ENCODE measurements at places on chromosomes 16 and 17.

GRCh38 chr16:81708266-81709015 is 70.7 kb upstream of the PLCG2 start:
- no peak for DNase-seq

GRCh38 chr17:39209317-39210092 is 9.4 kb downstream of the RPL19 start:
- no peak for DNase-seq

DNA sequence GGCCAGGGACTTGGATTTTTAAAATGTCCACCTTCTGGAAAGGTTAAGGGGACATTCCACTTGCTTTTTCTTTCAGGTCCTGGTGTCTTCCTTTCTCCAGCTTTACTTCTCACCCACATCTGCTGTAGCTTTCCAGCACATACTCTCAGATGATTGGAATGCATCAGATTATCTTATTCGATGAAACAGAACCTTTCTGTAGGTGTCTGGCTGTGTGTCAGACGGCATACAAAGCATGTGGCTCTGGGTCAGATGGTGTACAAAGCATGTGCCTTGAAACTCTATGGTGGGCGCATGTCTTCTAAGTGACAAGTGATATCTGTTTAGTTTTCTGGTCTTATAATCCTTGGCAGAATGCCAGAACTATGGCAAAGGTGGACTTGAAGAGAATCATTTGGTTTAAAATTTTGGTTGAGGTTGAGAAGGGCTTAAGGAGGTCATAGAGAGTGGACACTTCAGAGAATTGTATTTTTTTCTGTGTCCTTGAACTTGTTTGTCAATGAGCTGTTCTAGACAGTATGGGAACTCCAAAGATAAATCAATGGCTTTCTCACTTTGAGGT is 125.3 kb downstream of the FTO start:
- DNase-seq: no peak

GRCh38 chr16:30637944-30638343 is 12.8 kb upstream of the PRR14 start:
- no peak for DNase-seq

GRCh38 chr17:797236-797840 is 15.2 kb downstream of the MRM3 start:
- no peak for DNase-seq

DNA sequence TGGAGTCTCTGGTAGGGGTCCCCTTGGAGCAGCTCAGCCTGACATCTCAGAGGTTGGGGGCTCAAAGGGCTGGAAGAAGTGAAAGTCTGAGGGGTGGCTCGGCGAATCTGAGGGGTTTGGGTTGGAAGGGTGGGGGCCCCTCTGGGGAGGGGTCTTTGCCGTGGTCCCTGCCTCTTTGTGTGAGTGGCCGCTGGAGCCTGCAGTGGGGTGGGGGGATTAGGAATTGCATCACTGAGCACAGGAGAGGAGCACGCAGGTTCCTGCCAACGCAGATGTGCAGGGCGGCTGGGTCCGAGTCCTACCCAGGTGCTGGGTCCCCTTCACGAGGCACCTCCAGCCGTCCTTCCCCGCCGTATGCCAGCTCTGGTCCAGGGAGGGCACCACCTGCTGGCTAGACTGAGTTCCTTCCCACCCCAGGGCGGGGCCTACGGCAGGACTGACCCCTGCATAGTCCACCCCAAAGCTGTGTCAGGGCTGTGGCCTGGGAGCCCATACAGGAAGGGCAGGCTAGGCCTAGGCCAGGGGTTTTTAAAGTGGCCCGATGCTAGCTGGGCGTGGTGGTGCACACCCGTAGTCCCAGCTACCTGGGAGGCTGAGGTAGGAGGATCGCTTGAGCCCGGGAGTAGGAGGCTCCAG is 9.9 kb downstream of the FMNL1 start:
- DNase-seq: no peak

GRCh38 chr17:14940938-14941265 is 324.2 kb downstream of the PMP22 start:
- no peak for DNase-seq

DNA sequence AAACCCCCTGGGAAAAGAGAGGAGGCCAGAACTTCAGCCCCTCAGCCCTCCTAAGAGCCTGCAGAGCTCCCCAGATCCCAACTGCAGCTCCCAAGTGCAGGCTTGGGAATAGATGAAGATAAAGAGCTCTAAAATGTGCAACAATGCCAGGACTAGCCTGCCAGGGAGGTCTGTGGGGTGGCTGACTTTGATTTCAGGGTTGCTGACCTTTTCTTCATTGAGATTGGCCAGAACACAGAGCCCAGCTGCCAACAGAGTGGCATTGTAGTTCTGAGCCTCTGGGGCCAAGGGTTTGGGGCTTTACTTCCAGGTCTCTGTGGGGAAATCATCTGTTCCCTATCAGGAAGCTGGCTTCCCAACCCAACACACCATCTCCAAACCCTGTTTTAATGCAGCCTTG is 120.6 kb downstream of the COPRS start:
- no peak for DNase-seq

DNA sequence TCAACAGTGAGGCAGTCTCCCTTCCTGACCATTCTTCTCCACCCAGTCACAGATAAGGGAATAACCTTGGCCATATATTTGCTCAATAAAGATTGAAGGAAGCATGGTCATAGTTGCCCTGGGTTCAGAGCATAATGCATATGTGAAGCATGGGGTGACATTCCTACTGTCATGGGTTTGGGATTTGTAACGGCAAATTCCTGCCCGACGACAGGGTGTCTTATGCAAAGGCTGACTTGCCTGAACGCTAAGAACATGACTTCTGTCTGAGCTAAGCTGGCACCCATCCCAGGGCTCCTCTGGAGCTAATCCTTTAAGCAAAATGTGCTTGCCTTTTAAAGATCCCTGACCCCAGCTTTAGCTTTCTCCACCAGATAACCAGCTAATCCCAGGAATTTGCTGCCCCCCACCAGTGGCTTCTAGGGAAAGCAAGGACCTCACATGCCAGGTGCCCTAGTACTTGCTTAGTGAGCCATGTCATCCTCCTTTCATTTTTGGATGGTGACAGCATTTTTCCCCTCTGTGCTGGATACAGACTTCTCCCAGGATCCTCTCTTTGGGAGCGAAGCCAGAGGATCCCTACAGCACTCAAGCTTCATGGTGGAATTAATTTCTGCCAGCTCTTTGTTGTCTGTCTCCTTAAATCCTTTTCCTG is 11.7 kb downstream of the SLC7A6OS start:
- peak; percentile 46 for DNase-seq

DNA sequence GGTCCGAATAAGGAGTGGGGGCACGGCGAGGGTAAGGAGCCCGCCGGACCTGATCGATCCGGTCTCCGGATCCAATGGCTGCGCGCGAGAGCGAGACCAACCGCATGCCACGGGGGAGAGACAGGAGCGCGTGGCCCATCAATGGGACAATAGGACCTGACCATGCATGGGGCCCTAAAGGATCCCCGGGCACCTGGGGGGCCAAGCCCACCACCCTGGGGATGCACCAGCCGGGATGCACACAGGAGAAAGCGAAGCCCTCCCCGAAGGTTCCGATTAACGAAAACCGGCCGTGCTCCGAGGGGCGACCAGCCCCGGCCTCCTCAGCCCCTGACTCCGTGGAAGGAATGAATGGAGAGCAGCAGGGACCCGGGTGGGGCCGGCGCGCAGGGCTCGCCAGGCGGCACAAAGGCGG is 525 bp downstream of the JPT1 start:
- no peak for DNase-seq

DNA sequence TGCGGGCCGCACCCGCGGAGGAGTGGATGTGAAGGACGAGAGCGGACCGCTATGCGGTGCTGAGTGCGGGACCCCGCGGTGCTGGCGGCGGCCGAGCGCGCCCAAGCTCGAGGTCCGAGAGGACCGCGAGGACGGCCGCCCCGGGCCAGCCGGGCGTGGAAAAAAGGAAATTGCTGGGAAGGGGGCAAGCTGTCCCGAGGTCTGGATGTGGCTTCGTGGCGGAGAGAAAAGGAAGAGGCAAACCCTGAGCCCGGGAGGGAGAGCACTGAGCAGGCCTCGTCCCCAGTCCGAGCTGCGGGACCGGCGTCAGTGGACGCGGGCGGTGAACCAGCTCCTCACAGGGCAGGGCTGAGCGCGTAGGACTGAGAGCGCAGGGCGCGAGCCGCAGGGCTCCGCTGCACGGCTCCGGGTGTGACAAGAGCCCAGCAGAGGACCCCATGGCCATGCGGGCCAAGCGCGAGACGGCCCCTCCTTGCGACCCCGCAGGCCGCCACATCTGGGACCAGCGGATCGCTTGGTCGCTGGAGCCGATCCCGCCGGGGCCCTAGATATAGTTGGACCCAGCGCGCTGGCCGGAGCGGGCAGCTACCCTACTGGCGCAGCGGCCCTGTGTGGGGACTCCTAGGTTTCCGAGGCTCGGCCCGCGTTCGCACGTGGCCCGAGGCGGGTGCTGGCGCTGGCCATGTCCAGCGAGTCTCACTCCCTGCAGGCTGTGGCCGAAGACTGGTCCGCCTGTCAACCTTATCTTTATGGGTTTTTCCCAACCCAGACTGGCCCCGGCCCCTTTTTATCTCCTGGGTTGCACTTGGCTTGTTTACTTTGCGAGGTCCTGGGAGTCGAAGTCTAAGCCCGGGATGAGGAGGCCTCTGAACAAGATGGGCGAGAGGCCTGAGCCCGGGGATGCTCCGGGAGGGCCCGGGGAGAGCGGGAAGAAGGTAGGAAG is 2.4 kb downstream of the TBX4 start:
- no peak for DNase-seq

All from AG09319 (cell line).